ENCODE measurements at places on chromosomes 7 and 10.

DNA sequence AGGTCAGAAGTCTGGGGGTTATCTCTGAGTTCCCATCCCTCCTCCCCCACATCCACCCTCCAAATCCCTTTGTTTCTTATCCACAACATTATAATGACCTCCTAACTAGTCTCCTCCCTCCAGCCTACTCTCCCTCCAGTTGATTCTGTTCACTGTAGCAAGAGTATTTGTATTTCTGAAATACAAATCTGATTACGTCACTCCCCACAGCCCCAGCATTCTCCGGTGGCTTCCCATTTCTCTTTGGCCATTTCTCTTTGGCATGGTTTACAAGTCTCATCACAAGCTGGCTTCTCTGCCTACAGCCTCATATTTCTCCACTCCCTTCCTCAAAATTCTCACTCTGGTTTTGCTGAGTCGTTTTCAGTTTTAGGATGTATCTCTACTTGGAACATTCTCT is 24.6 kb upstream of the MRPS33 start:
- no peak for DNase-seq

DNA sequence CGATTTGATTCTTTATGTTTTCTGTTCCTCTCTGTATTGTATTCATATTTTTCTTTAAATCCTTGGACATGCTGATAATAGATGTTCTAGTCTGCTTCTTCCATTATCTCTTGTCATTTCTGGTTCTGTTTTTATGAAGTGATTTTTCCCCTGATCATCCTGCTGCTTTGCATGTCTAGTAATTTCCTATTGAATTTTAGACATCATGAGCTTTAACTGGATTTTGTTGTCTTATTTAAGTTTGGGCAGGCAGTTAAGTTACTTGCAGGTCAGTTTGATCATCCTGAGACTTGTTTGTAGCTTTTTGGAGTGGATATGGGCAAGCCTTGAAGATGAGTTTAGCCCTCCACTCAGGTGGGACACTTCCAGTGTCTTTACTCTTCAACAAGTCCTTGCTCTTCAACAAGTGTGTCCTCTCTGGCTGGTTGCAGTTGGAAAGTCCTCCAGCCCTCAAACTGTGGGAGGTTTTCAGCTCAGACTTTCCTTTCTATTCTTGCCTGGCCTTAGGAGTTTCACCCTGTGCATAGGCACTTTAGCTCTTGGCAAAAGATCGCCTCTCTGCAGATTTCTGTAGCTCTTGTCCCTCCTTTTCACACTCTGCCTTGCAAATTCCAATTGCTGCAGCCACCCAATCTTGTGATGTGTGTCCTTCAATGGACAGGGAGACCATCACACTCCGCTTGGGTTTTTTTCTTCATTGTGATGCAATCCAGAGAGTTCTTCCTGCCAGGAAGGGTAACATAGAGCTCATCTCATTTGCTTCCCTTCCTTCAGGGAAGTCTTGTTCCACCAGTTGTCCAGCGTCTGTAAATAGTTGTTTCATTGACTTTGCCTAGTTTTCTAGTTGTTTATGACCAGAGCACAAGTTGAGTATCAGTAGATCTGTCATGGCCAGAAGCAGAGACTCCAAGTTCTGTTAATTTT is 197.2 kb upstream of the SH2B2 start:
- no peak for DNase-seq

- DNase-seq, result no peak
Measured at GRCh38 chr7:114718861-114719260, 203.0 kb upstream of the MDFIC start.

DNA sequence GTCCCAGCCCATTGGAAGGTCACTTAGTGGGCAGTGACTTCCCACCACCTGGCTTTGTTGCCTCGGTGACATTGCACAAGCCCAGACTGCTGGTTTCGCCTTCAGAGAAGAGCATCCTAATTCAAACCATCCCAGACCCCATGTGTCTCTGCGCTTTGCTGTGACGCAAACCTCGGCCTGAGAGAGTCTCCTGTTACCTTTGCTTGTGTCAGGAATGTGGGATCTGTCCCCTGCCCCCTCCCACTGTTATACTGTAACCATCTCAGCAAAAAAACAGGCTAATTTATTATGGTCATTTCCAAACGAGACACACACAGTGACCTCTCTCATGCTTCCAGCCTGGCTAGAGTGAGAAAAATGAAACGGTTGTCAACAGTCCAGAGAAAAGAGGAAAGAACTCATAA is 25.0 kb upstream of the AQP1 start:
- DNase-seq, result no peak

GRCh38 chr7:149133028-149133710 is 7.0 kb upstream of the ZNF425 start:
- no peak for DNase-seq

- no peak for DNase-seq
Measured at GRCh38 chr10:97059006-97059871, 126.5 kb downstream of the SLIT1 start.

DNA sequence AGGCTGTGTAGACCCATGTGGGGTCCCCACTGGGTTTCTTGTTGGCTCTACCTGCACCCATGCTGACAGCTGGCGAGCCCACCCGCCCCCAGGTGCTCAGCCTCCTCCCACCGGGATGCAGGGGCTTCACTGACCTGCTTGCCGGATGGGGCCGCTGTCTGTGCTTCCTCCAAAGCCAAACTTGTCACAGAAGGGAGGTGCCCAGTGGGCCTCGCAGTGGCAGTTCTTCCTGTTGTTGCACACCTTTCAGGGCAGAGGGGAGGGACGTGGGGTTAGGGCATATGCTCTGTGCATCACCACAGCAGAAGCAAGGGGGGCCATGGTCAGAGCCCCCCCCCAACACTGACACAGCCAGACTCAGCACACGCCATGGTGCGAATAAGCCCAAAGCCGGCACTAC is 146.5 kb downstream of the FANK1 start:
- no peak for DNase-seq

DNA sequence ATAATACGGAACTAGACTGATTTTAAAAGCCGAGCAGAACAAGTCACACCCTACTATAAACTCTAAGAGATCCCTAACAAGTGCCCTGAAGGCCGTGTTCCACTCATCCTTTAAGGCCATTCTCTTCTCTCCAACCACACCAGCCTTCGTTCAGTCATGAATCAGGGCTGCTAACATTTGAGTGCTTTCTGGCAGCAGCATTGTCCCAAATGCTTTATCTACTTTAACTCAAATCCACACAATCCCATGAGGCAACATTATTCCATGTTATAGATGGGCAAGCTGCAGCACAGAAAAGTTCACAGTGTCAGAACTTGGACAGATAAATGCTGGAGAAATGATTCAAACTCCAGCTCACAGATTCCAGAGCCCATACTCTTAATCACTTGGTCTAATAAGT is 73.5 kb downstream of the MALSU1 start:
- DNase-seq, result no peak

DNA sequence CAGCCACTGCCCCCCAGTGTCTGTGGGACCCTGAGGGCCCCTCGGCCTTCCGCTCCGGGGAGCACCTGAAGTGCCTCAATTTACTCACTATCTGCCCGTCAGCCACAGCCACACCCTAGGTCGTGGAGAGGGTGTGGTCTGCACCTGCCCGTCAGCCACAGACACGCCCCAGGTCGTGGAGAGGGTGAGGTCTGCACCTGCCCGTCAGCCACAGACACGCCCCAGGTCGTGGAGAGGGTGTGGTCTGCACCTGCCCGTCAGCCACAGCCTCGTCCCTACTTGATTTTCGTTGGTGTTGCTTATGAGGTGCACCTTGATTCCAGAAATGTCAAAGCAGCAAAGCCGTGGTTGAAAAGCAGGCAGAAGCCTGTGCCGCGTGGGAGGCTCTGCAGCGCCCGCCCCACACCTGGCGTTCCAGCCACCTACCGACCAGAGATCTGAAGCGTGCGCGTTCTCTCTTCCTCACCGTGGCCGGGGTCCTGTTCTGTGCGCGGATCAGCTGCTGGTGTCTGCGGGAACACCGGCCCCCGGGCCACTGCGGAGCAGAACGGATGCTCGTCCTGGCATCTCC is 101.6 kb downstream of the DYNC2I1 start:
- DNase-seq, result no peak

GRCh38 chr7:73856941-73857340 is 4.0 kb upstream of the TMEM270 start:
- no peak for DNase-seq

- no peak for DNase-seq
Measured at GRCh38 chr7:157612664-157613561, 276.1 kb downstream of the DNAJB6 start.

GRCh38 chr10:9858816-9859215 is 1158.9 kb upstream of the CELF2 start:
- DNase-seq, result no peak

- DNase-seq, result no peak
Measured at GRCh38 chr7:48760528-48761265, 163.7 kb upstream of the CDC14C start.

- no peak for DNase-seq
Measured at GRCh38 chr7:117270371-117270770, 52.5 kb downstream of the WNT2 start.

All from mesothelial cell of epicardium (in vitro differentiated cells).